ENCODE measurements at places on chromosomes 11 and 22. TPM values are rescaled to one million over a fixed set of nuclear protein-coding genes. Genes with fewer than 3 reads are reported as not detected.

- no peak for DNase-seq
Measured at GRCh38 chr11:36377759-36378564, 81.9 kb downstream of the PRR5L start.

DNA sequence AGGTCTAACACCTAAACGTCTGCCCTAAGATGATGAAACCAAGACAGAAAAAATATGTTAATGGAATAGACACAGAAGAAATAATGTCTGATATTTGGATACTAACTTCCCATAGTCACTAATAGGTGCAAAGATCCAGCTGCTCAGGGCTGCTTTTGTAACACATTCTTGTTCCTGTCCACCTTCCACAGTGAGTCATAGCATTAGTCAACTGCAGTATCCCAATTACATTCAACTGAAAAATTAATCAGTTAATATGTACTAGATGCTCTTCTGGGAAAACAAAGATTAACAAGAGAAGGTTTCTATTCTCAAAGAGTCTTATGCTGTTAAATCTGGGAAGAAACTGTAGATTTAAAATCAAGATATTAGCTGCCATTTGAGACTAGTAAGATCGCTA lies 47.6 kb downstream of the HEPHL1 start:
- DNase-seq: no peak

DNA sequence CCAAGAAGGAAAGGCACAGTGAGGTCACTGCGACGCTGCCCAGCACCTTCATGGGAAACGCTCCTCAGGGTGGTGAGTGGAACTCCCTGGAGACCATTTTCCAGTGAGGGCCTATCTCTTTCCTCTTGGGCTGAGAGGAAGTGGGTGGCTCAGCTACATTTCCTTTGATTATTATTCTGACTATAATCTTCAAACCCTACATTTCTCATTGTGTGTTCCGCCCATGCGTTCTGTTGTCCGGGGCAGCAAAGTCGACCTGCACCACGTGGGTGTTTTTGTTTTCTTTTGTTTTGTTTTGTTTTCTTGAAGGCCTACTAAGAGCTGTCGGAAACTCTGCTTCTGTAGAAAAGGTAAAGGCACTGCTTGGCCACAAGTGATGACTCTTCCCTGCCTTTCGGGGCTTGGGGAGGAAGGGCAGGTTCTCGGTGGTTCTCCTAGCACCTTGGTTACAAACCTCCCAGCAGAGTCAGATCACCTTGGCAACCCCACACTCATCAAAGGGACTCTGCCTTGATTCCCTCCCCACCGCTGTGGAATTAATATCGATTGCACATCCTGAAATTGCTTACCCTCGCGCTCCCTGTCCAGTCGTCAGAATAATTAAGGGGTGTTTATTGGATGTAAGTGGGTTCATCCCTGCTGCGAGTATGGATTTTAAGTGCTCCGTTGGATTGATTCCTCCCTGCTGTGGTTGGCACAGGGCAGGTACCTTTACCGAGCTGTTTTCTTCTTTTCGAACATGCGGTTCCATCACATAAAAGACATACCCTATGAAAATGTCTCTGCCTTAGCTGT lies 7.3 kb downstream of the PARVB start:
- peak; percentile 10 for DNase-seq

GRCh38 chr11:38693306-38693705 lies 2095.3 kb upstream of the RAG2 start:
- no peak for DNase-seq

ART1 gene
- not detected for total RNA-seq

- DNase-seq: no peak
Measured at GRCh38 chr11:35407041-35407440, 12.3 kb downstream of the SLC1A2 start.

- no peak for DNase-seq
Measured at GRCh38 chr11:17393472-17393871, 5.0 kb upstream of the KCNJ11 start.

KRTAP5-2 gene
- total RNA-seq: not detected

GRCh38 chr11:5547982-5548381 lies 358 bp downstream of the OR52H1 start:
- DNase-seq: no peak

GRCh38 chr11:35029979-35030682 lies 108.8 kb upstream of the CD44 start:
- peak; percentile 70 for DNase-seq

DNA sequence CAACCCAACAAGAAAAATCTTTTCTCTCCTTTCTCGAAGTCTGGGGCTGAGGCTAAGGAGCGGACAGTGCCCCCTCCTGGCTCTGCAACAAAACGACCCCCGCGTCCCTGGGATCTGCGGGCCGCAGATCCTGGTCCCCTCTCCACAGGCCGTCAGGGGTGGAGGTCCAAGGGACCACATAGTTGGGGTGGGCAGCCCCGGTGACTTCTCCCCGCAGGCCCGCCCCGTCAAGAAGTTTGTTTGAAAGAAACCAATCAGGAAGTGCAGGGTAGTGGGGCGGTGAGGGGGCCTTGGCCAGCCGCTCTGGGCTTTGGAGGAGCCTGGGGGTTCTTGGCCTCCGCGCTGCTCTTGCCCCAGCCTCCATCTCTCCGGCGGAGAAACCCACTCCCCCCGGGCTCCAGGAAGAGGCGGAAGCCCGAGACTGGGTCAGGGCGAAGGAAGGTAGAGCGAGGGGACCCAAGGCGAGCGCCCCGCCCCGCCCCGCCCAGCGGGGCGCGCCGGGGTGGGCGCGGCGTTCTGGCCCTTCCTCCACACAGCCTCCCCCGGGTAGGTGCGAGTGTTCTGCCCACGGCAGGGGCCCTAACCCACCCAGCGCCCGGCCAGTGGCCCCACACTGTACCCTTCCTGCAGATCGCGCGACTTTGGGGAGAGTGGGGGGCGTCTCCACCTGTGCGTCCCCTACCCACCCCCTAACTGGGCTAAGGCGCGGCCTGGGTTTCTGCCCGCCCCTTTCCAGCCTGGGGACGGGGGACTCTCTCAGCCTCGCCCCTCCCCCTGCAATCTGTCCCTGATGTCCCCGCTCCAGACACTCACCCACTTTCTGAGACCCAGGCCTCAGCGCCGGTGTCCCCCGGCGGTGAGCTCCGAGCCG lies 1.3 kb downstream of the TP53I11 start:
- peak; percentile 34 for DNase-seq

GRCh38 chr11:63564784-63565350 lies 1.7 kb upstream of the PLAAT2 start:
- no peak for DNase-seq

PNPLA5 gene
- total RNA-seq: not detected

GRCh38 chr11:126391970-126392632 lies 36.6 kb downstream of the ST3GAL4 start:
- DNase-seq: no peak

DNA sequence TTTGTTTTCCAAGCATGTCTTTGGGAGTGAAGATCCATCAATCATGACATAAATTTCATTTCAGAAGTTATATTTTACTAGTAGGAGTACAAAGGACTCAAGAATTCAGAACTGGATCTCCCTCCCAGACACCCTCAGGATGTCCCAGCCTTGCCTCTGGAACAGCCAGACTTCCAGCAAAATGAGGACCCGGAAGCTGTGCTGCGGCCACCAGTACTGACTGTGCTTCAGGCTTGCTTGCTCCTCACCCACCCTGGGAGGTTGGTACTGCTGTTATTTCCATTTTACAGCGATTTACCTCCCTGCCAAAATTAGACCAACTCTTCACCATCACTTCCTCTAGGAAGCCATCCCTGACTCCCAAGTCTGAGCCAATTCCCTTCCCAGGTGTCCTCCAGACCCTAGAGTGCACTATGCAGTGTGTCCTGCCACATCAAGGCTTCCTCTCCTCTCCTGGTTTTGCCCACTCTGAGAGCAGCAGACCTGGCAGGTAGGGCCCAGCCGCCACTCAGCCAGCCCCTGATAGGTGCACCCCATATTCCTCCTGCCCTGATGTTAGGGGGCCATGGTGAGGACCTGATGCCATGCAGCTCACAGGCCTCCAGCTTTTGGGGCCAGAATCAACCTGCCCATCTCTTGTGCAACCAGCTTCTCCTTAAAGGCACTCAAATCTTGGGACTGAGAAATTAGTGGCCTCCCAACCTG lies 47.3 kb upstream of the WNT7B start:
- no peak for DNase-seq

ENTHD1 gene
- total RNA-seq: 0.81 TPM

GRCh38 chr11:18632841-18633240 lies 1.3 kb downstream of the SPTY2D1 start:
- no peak for DNase-seq

GRCh38 chr11:34327804-34328631 lies 29.8 kb downstream of the ABTB2 start:
- DNase-seq: no peak

- DNase-seq: peak; percentile 17
Measured at GRCh38 chr11:7672960-7673723, at the start of gene CYB5R2. Gene CYB5R2 (minus strand): TSS chr11:7673500. CDS start chr11:7672825, 675 bp downstream.

DNA sequence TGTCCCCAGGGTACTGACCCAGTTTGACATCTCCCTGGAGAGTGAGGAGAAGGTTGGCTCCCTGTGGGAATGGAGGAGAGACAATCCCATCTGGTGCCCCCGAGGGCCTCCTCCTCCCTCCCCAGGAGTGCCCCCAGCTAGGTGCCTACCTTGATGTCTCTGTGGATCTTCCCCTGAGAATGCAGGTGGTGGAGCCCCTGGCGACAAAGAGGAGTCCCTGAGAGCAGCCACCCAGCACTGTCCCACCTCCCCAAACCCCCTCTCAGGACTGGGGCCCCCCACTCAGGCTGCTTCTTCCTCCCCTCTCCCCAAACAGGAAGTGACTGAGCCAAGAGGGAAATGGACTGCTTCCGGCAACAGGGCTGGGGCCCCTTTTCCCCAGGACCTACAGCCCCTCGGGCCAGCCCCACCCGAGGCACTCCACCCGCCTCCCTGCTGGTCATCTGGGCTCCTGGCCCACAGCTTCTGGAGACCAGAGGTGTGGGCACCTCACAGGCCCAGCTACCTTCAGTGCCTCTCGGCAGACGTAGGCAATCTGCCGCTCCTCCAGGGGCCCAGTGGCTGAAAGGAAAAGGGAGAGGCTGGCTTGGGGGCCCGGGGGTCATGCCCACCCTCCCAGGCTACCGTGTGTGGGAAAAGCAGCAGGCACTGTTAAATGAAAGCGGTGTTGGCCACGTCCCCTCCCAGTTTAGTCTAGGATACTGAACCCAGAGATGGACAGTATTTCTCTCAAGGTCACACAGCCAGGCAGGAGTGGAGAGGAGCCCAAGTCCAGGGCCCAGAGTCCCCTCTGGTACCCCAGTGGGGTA lies 1.2 kb downstream of the MAP4K2 start:
- no peak for DNase-seq

- DNase-seq: peak; percentile 37
Measured at GRCh38 chr22:32475468-32476010, 928 bp downstream of the FBXO7 start.

OR52N5 gene
- total RNA-seq: not detected

DNA sequence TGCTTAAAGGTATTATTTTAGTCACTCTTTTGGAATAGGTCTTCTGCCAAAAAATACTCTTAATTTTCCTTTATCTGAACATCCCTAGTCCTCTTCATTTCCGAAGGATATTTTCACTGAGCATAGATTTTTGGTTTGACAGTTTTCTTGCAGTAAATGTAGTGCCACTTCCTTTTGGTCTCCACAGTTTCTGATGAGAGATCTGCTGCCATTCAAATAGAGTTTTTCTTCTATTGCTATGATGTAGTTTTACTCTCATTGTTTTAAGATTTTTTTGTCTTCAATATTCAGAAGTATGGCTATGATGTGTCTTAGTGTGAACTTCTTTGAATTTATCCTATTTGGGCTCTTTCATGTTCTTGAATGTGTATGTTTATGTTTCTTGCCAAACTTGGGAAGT lies 281.1 kb upstream of the SORL1-AS1 start:
- no peak for DNase-seq

TPCN2 gene
- 8.0 TPM for total RNA-seq

GRCh38 chr11:64755681-64756361 lies 4.0 kb downstream of the PYGM start:
- DNase-seq: no peak

GRCh38 chr11:67564230-67564629 lies 19.4 kb upstream of the GSTP1 start:
- DNase-seq: no peak

DNA sequence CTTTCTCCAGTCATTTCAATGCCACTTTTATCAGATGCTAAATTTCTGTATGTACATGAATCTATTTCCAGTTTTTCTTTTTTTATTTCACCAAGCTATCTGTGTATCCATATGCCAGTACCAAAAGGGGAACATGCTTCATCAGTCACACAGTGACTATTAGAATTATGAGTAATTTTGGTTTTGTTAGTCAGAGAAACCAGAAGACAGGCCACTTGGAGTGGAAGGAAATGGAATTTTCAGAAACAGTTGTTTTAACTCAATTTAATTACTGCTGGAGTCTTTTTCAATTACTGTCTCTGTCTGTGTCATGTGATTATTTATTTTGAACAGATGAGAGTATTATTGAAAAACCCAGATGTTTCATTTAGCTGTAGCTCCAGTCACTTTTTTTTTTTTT lies 84.6 kb upstream of the ANO3 start:
- no peak for DNase-seq

- no peak for DNase-seq
Measured at GRCh38 chr11:73866586-73866996, 10.1 kb downstream of the COA4 start.

RIBC2 gene
- total RNA-seq: 6.3 TPM

GRCh38 chr11:118572981-118573550 lies 857 bp downstream of the ARCN1 start:
- DNase-seq: peak; percentile 57

MAP6 gene
- not detected for total RNA-seq

DNA sequence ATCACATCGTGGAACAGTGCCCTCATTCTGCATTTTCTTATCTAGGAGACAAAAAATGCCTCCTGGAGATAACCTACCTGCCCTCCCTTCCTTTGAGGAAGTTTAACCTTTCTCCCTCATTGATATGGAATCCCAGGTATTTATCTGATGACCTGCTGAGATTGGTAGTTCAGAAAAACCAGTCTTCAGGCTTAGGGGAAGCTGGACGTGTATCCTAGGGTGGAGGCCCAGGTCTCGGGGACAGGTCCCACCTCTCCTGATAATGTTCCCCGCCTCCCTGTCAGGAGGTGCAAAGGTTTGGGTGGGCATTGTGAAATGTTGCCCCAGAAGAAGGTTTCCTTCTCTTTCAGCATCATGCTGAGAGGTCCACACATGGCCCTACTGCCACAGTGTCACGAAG lies 186.9 kb upstream of the NAV2 start:
- DNase-seq: no peak
